Body of pancreas (tissue), 4 donors: ENCODE measurements at places on chromosomes 6 and 20.

DNA sequence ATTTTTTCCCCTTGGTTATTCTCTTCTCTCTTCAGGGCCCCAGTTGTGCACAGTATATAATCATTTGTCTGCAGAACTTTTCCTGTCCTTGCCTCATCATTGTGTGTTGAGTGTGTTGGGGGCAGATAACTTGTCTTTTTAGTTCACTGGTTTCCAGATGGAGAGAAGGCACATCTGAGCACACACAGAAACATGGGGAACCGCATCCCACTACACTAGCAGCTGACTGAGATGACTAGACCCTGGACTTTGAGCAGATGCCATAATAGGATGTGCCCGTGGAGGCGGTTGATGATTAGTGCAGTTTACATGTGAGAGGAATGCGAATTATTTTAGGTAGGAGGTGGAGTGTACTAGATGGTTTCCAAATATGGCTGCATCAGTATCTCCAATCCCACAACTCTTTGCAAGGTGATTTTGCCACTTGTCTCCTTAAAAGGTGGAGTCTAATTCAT is 26.5 kb upstream of the SH3BGRL2 start:
- no peak for DNase-seq

- DNase-seq: no peak
Measured at GRCh38 chr20:43731469-43731868, 4.7 kb upstream of the GTSF1L start.

DNA sequence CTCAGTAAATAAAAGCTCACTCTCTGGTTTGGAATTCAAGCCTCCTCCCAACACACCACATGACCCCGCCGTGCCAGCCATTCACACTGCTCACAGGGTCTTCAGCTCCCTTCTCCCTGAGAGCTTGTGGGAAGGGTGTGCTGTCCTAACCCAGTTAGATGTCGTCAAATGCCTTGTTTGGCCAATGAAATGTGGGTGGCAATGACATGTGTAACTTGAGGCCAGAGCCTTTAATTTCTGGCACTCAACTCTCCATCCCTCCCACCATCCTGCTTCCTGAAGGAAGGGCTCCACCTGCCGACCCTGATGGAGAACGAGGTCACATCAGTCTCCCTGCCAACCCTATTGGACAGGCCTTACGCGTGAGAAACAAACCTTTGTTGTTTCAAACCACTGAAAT is 224.5 kb upstream of the AGPAT4 start:
- peak; percentile 65 for DNase-seq

DNA sequence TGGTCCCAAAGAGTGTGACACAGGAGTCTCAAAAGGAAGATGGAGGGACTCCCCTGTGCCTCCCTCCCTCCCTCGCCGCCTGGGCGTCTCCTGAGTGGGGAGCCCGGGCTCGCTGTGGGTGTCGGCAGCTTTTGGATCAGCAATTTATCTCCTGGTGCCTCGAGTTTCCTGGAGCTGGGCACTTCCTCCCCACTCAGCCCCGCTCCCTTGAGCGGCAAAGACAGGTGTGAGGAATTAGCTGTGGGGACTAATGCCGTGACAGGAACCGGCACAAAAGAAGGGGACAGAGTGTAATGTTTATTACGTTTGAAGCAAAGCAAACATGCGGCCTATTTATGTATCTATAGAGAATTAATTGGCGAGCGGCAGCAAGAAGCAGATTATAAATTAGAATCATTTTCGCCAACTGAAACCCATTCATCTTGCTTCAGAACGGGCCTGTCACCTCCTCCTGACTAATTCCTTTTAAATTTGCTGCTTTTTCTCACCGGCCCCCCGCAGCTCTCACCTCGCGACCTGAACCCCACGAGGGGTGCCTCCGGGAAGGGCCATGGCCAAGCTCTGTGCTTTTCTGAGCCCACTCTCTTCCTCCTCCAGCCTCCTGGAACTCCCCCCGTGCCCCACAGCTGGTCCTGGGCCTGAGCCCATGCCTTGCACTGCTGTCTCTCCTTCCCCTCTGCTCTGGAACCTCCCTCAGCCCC is 8.8 kb upstream of the CDH22 start:
- DNase-seq: peak; percentile 27

DNA sequence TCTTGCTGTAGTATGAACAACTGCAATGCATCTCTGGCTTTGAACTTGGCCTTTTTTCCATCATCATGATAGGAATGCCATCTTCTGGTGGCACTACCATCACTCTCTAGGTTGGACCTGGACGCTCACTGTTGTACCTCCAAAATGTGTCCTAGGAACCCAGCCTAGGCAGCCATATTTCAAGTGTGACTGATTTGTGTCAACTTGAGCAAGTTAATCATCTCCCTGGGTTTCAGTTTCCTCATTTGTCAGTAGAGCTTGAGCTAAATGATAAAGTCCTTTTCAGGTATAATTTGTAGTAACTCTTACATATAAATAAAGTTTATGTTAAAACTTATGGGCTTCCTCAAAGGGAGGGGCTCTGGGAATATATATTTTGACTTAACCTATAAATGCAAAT is 241.7 kb upstream of the CEP162 start:
- no peak for DNase-seq

DNA sequence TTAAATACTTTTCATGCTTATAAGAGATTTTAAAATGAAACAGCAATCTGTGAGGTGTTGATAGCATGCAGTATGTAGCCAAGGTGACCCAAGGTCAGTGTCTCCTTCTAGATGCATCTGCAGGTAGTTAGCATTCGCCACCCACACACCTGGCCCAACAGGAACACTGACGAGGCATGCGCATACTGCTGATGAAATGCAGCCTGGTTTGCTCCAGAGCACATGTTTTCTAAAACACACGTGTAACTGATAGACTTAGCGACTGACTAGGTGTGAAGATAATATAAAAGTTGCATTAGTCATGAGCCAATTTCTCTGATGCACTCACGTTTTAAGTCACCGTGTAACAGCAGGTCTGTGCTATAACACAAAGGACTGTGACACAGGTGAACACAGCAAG is 77.1 kb upstream of the RPS6KA2 start:
- DNase-seq: no peak

GRCh38 chr6:124356276-124356810 is 552.7 kb downstream of the NKAIN2 start:
- no peak for DNase-seq

GRCh38 chr6:160428069-160428430 is 79.9 kb downstream of the SLC22A3 start:
- DNase-seq: peak; percentile 88

- no peak for DNase-seq
Measured at GRCh38 chr6:28402197-28402596, 2.6 kb upstream of the ZSCAN12 start.

DNA sequence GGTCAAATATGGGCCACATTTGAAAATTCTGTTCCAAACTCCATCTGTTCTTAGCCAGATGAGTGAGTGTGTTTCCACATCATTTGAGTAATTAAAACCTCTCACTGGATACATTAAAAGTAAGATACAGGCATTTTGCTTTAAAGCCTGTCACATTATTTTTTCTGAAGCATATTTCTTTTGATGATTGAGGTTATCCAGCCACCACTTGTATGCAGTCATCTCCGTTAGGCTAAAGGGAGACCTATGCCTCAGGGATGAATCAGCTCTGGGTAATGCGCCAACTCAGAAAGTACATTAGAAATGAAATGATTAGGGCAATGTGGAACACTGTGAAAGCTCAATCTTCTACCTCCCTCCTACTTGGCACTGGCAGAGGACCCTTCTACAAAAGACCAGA is 90.7 kb downstream of the SNAP25 start:
- DNase-seq: no peak

DNA sequence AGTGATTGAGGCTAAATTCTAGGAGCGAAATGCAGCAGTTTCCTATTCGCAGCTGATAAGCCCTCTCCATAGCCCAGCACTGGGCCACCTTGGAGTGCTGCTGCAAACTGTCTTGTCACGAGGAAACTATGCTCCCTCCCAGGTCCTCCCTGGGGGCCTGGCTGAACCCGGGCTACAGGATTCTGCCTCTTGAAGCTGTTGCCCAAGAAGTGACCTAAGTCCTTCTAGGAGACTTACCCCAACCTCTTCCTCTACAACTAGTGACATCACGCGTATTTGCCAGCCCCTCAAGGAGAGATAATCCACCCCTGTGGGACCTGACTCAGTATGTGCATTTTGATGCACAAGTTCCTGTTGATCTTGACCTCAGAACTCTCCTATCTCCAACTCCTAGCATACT is 26.5 kb upstream of the ZFAND3 start:
- DNase-seq: no peak

GRCh38 chr6:77290798-77291197 is 172.5 kb downstream of the HTR1B start:
- DNase-seq: no peak

DNA sequence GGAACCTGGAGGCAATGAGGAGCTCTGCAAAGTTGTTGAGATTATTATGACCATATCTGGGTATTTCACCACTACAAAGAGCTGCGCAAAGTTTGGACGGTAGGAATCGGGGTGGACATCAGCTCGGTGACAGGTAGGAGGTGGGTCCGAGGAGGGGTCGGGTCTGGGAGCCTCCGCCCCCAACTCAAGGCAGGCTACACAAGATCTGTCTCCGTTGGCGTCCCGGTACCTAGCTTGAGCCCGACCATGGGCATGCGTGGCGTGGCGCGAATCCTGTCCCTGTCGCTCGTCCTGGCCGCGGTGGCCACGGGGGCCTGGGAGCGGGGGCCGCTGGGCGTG is 40.2 kb upstream of the ZNFX1 start:
- no peak for DNase-seq

DNA sequence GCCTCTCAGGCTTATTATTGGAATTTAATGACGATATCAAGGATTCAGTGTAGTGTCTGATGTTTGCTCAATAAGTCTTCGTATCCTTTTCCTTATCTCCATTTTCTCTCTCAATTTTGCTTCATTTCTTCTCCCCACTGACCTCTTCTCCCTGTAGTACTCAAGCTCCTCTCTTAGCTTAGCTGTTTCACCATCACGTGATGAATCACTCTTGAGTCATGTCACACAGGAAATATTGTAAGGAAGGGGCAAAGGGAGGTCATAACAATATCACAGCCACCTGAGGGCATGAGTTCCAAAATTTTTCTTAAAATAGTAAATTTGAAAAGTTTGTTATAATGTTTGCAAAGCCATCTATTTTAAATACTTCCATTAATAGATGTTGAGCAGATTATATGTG is 392.2 kb upstream of the MARCKS start:
- DNase-seq: no peak

DNA sequence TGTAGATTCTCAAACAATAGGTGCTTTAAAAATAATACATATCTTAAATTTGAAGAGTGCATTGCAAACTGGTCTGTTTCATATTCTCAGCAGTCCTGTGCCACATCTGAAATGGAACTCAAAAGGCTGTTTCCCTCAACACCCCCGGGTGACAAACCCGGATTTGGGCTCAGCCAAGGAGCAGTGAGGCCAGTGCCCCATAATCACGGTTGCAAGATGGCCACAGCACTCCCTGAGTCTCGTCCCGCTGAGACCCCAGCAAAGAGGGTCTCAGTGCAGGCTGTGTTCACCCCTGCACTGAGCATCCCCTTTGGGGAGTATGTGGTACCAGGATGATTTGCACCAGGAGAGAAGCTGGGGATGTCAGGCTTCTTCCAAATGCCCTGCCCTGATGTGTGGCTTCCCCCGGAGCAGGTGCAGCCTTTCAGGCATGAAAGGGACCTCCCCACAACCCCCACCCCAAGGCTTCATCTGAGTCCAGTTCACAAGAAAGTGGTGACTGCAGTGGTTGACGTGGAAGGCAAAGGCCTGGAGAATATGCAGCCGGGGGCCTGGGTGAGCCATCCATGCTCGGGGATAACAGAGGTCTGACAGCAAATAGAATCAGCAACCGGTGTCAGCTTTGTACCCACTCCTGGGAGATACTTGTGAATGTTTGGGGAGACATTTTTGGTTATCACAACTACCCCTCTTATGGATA is 202.9 kb downstream of the SYNDIG1 start:
- no peak for DNase-seq

DNA sequence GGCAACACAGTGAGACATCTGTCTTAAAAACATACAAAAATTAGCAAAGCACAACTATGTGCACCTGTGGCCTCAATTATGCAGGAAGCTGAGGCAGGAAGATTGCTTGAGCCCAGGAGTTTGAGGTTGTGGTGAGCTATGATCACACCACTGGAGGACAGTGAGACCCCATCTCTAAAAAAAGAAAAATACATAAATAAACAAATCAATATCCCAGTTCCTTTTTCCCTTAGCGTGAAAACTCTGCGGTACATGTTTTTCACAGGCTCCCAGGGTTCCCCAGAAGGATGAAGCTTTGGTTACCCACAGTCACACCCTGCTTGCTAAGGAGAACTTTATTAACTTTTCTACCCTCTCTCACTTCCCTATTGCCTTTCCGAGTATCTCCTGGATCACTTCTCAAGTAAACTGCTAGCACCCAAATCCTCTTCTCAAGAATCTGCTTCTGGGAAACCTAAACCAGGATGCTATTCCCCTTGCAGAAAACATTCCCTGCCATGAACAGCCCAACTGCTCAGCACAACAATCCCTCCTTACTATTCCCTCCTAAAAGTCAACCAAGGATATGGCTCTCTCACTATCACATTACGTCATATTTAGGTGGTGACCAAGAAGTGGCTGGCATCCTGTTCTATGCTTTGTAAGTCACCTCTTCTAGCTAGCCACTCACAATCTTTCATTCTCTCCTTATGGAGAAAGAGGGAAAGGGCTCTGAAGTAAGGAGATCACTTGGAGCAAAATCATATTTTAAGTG is 122.4 kb downstream of the IPCEF1 start:
- no peak for DNase-seq

GRCh38 chr20:38222231-38222922 is 38.2 kb downstream of the KIAA1755 start:
- peak; percentile 51 for DNase-seq

DNA sequence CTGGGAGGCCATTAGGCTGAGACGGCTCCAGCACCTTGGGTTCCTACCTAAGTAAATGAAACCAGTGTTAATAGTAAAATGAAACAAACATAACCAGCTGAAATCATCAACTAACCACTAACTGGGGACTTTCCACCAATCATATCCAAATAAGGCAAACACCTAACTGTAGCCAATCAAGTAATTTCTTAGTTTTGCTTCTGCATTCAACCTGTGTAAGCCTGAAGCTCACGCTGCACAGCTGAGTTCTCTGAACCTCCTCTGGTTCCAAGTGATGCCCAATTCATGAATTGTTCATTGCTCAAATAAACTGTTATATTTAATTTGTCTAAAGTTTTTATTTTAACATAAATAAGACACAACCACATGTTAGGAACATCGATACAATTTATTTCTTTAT is 22.5 kb downstream of the KLHL32 start:
- DNase-seq: no peak

DNA sequence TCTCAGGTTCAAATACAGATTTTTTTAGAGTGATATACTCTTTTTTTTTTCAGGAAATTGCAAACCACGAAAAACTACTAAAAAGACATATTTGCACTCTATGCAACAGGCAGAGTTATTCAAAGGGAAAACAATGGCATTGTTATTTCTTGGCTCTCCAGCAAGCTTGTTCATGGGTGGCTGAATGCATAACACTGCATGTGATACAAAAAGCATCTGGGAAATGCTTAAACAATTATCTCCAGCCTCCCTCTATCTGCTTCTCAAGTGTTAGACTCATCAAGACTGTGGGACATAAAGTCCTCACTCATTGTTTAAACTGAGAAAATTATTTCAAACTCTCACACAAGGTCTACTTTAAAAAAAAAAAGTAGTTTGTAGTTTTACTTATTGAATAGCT is 7.3 kb upstream of the COL12A1 start:
- DNase-seq: no peak
